ENCODE measurements at places on chromosomes 1 and 21.

DNA sequence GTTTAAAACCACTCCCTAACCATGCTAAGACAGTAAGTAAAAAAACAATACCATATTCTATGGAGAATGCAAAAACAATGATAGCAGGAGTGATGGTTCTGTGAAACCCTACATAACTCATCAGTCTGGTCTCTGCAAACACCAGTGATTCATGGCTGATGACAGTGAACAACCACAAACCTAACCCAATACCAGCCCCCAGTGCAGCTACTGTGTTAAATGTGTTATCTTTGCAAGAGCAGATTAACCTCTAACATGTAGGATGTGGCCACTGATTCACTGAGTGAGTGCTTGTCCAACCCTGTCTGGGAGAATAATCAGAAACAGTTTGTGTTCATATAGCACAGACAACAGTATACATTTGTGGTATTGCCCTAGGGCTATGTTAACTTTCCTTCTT is 100.2 kb upstream of the COG2 start:
- no peak for DNase-seq

DNA sequence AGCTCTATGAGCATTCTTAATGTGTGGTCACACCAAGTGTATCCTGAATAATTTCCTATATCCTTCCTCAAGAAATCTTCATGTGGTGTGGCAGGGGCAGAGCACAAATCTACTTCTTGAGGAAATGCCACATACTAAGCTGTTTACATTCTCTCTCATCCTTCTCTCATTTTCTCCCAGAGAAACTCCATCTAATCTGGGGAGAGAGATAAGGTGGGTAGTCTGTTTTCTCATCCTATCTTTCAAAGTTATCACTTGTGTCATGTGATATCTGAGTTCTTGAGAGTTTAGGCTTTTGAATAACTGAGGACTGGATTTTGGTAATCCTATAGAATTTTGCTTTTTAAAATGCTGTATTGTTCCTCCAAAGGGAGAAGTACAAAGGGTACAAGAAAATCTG is 141.9 kb upstream of the LRRC7 start:
- DNase-seq: no peak

- no peak for DNase-seq
Measured at GRCh38 chr1:205538235-205538840, 33.9 kb downstream of the CDK18 start.

DNA sequence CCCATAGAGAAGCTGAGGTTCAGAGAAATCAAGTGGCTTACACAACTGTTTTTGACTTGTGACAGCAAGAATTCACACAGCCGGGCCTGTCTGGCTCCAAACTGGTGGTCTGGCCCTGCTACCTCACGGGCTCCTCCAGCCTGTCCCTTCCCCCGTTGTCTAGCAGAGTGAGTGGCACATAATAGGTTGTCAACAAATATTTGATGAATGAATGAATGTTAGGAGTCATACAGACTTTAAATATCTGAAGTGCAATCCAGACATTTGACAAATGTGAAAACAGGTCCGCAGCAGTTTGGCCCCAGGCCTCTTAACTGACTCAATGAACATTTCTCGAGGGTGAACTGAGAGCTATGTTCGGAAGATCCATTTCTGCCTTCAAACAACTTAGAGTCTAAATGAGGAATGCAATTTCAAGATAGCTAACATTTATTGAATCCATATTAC is 1.1 kb upstream of the RHOC start:
- DNase-seq: no peak

- DNase-seq: no peak
Measured at GRCh38 chr1:230408971-230409370, 17.2 kb downstream of the PGBD5 start.

DNA sequence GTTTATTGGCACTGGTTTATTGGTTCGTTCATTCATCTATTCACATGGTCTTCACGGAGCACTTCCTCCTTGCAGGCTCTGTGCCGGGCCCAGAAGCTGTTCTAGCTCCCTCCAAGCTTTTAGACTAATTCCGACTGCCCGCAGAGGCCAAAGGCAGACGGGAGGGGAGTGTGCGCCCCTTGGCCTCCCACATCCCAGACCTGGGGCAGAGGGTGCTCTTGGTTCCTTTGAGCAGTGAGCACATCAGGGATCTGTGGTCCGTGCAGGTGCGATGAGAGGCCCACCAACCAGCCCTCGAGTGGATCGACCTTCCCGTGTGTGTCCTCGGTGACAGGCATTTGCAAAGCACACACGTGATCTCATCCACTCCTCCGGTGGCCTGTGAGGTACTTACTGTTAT is 38.7 kb upstream of the TNFRSF1B start:
- DNase-seq: no peak

DNA sequence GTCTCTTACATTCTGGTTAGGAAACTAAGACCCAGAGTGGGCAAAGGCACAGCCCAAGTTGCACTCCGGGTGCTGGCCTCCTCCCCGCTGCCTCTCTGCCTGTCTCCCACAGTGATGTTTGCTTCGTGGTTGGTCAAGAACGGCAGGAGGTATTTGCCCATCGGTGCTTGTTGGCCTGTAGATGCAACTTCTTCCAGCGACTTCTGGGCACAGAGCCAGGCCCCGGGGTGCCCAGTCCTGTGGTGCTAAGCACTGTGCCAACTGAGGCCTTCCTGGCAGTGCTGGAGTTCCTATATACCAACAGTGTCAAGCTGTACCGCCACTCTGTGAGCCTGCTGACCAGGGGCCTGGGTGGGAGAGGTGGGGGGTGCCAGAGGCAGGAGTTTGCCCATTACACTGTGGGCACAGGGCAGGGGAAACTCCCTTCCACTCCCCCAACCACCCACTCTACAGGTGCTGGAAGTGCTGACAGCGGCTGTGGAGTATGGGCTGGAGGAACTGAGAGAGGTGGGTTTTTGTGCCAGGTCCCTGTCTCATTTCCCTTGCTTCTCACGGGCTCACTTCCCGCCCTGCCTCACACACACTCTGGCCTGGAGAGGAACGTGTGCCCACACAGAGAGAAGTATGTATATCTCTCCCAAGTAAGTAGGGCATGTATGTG is 1.9 kb downstream of the BTBD19 start:
- peak; percentile 66 for DNase-seq

DNA sequence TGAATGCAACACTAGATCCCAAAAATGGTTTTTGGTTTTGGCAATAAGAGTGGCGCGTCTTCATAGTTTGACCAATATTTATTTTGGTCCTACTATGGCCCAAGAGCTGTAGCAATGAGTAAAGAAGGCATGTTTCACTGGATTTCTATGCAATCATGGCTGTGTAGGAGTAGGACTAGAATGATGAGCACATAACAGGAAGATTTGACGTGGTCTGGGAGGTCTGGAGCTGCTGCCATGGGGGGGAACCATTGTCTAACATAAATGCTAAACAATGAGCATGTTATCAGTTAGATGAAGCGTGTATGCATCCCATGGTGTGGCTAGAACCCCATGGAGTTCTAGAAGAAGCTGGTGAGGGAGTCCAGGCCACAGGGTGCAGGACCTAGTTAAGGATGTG is 38.3 kb downstream of the OLIG1 start:
- no peak for DNase-seq

GRCh38 chr1:36951761-36952160 is 82.6 kb downstream of the GRIK3 start:
- DNase-seq: no peak

GRCh38 chr1:10835822-10836421 is 39.5 kb upstream of the CASZ1 start:
- no peak for DNase-seq
